ENCODE measurements at places on chromosomes 7 and 10.

DNA sequence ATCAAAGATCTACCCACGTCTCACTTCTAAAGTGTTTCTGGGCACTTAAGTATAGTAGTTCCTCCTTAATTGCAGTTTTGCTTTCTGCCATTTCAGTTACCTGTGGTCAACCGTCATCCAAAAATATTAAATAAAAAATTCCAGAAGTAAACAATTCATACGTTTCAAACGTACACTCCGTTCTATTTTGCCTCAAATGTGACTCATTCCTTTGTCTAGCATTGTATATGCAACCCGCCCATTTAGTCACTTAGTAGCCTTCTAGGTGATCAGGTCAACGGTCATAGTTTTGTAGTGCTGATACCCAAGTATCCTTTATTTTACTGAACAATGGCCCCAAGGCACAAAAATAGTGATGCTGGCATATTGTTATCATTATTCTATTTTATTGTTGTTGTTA is 33.8 kb downstream of the HGF start:
- no peak for DNase-seq

DNA sequence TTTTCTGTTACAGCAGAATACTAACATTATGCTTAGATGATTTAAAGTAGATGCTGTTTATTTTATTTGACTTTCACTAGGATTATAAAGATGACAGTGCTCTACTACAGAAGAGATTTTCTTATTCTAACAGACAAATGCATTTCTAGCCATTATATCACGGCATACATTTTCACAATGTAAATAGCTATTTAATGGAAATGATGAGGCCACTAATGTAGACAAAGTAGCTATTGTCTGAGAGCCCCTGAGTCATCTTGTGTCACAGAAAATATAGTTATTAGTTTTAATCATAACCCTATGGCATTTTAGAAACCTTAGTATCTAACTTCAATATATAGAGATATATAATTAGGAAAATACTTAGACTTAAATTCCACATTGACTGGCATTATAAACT is 158.0 kb upstream of the AHR start:
- no peak for DNase-seq

- no peak for DNase-seq
These were observed 261.5 kb upstream of the KLF14 start for GRCh38 chr7:130995252-130996081.

DNA sequence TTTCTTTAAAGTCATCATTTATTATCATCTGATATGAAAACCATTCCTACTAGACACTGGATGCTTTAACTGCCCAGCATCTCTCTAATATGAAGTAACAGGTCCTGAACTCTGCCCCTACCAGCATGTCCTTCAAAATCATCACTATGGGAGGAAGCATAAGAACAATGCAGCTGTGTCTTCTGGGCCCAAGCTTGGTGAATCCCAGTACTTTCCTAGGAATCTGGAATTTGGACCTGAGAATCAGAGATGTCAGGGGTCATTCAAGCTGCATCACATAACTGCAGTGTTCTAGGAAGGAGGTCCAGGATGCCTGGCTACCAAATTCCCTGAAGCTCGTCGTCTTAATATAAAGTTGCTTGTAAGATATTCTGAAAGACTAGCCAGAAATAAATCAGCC is 182.7 kb downstream of the AHR start:
- DNase-seq, result no peak

GRCh38 chr10:73379064-73379748 is 20.5 kb upstream of the CFAP70 start:
- DNase-seq, result no peak

DNA sequence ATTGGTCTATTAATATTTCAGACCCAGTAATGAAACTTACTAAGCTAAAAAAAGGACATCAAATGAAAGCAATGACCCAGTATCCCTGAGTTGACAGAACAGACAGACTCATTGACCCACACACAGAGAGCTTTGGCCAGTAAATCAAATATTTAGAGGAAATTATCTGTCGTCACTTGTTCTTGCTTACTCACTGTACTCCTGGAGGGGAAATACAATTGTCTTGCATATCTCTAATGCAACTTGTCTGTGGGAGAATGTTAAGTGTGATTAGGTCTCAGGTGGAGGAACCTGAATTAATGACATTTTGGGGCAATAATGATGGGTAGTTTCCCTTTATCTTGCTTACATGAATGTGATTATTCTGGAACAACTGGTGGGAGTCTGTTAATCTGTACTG is 80.4 kb downstream of the CUBN start:
- no peak for DNase-seq

DNA sequence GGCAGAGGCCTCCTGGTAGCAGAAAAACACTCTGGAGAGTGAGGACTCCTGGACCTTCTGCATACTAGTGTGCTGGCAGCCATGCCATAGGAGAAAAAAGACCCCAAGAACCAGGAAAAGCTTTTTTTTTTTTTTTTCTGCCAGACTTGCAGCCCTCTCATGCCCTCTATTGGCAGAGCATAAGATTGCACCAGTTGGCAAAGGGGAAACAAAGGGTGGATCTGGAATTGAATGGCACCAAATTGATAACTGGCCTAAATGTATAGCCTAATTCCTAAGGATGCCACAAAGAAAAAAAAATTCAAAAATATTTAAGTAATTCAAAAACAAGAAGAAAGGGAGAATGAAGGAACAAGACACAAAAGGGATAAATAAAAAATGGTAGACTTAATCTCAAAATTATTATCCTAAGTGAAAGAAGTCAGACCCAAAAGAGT is 112.5 kb upstream of the GHITM start:
- DNase-seq, result peak; percentile 9

- DNase-seq, result no peak
These were observed 12.4 kb downstream of the CAMK2B start for GRCh38 chr7:44313016-44313415.
